Iris pigment epithelial cell (primary cell): ENCODE measurements at places on chromosomes 1 and 21.
A peak's percentile ranks its signal among the peaks of the same experiment; 100 is the strongest.

DNA sequence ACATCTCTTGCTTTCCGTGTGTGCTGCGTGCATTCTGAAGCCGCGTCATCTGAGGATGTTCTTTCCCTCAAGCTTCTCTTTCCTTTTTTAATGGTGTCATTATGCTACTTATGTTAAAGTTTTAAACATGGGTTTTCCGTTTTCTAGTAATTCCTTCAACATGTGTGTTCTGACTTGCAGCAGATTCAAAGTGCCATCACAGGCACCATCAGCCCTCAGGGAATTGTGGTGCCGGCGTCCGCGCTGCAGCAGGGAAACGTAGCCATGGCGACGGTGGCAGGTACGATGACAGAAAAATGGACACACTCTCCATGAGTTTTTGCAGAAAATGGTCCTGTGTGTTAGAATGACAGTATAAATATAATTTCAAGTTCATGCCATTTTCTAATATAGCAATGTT is 42.4 kb downstream of the PKNOX1 start:
- no peak for DNase-seq

GRCh38 chr1:109280862-109281261 is 2.1 kb downstream of the PSRC1 start:
- DNase-seq, result no peak

- DNase-seq, result peak; percentile 16
Observed at GRCh38 chr1:184889902-184890301, 84.4 kb downstream of the NIBAN1 start.

- no peak for DNase-seq
Observed at GRCh38 chr1:185132534-185132933, 24.2 kb downstream of the TRMT1L start.

GRCh38 chr1:1764876-1765470 is 13.3 kb downstream of the NADK start:
- no peak for DNase-seq

DNA sequence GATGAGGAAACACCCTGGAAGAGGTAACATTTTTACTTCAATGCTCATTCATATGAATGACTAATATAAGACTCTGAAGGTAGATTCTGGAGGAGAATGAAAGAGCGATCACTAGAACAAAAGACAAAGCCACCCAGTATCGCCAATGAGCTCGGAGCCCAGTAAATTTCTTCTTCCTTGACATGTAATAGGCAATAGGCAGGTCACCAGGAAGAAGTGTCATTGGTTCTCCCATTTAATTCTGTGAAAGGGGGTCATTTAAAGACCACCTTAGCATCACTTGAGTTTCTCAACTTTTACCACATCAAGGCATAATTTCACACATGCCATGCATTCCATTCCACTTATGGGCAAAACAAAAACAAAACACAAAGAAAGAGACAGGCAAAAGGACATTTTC is 7.9 kb downstream of the TNFSF18 start:
- DNase-seq, result peak; percentile 38

DNA sequence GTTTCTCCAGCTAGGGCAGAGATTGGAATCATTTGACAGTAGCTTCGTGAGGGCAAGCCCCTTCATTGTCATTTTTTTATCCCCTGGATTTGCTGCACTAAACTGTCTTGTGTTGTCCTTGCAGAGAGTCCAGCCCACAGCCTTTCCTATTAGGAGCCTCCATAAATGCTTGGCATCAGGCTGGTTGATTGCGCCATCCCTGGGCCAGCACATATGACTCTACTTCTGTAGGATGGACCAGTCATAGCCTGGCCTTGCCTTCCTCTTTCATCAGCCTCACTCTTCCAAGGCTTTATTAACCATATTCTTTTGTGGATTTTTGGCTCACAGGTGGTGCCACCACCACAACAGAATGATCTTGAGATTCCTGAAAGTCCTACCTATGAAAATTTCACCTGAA is 31.4 kb downstream of the LY9 start:
- DNase-seq, result no peak

DNA sequence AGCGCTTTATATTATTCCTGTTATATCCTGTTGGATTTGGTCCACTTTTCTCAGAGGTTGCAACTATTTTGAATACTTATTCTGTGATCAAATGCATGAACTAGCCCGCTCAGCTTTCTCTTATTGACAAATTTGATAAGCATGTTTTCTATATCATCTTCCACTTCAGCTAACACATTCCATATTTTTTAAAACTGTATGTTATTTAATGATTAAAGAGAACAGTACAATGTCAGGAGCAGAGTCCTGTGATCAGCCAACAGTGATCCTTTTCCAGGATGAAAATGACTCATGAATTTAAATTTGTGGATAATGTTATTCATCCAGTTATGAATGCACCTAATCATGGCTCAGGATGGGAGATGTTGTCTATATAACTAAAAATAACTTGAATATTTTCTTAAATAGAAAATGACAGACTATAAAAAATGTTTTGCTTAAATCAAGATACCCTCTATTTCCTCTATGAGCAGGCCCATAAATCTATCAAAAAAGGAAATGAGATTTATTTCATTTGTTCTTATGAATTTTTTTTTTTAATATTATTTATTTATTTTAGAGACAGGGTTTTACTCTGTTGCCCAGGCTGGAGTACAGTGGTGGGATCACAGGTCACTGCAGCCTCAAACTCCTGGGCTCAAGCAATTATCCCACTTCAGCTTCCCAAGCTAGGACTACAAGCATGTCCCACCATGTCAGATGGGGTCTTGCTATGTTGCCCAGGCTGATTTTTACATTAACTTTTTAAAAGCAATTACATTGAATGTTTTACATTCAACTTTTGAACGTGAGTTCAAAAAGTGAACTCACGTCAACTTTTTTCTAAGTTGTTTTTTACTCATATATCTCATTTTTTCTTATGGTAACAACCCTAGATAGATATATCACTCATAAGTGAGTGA is 12.5 kb downstream of the BPNT1 start:
- no peak for DNase-seq

DNA sequence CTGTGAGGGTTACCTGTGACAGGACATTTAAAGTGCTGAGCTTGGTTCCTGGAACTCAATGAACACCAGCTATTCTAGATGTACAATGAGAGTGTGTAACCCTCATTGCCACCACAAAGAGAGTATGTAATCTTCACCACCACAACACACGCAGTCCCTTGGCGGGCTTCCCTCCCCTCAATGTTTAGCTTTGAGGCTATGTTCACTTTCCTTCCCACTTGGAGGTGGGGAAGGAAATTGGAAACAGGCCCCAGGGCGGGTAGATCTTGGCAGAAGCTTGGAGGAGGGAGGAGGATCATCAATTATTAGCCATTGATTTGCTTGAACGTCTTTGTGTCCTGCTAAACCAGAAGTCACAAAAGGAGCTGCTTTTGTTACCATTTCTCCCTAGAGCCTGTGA is 8.3 kb upstream of the COL16A1 start:
- DNase-seq, result peak; percentile 52

GRCh38 chr1:21311016-21311415 is 20.8 kb upstream of the ECE1 start:
- no peak for DNase-seq

DNA sequence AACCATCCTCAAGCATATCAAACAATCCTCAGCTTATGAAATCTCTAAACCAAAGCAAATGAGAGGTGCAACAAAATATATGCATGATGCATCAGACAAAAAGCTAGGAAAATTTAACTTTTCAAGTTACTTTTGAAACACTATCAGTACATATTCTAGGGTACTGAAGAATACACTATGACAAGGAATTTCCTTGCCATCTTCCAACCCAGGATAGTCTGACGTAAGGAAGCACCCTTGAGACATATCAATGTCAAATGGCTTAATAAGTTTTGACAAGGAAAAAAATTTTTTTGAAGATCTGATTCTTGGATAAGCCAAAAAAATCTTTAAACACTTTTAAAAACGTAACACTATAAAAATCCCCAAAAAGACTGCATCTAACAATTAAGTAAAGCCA is 64.9 kb downstream of the KIFAP3 start:
- no peak for DNase-seq

- no peak for DNase-seq
Observed at GRCh38 chr1:67137307-67137753, 2.6 kb upstream of the C1orf141 start.

DNA sequence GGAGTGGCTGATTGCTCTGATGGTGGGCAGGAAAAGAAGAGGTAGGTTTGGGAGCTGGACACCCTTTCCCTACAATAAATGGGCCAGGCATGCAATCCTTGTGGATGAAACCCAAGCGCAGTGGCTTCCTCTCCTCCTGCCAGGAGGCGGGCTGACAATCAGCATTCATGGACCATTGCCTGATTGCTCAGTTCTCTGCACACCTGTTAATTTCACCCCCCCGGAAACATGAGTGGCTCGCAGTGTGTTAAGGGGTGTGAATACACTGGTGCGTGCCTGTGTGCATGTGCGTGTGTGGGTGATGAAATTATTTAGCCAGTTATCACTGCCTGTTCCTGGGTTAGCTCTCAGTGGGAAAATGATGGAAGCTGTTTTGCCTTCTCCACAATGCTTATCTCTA is 310.7 kb downstream of the PCP4 start:
- no peak for DNase-seq

DNA sequence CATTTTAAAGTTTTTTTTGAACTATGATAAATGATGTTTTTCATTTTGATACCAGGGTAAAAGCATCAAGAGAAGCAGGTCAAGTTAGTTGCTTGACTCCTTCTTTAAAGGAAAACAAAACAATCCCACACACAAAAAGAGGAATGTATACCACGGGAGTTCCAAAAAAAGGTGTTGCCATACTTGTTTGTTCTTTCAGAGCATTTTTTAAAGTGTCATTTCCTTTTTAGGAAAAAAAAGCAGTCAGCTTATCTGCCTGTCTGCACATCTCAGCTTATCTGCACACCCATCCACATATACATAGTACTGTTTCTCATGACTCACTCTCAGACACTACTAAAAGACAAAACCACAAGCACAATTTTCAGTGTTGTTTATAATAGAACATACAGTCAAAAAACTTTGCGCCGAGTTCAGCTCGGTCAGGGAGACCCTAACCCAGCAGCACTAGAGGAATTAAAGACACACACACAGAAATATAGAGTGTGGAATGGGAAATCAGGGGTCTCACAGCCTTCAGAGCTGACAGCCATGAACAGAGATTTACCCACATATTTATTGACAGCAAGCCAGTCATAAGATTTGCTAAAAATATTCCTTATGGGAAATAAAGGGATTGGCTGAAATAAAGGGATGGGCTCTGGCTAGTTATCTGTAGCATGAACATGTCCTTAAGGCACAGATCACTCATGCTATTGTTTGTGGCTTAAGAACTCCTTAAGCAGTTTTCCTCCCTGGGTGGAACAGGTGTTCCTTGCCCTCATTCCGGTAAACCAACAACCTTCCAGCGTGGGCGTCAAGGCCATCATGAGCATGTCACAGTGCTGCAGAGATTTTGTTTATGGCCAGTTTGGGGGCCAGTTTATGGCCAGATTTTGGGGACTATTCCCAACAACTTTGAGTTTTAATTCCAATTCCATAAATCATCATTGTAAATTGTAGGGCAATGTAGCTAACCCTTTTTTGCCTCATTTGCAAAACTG is 11.4 kb upstream of the MNDA start:
- peak; percentile 62 for DNase-seq
